ENCODE measurements at places on chromosomes 5 and 9. TPM values are rescaled to one million over a fixed set of nuclear protein-coding genes. Genes with fewer than 3 reads are reported as not detected.

NR5A1 gene
- not detected for total RNA-seq

GADD45G gene
- under 0.01 TPM for total RNA-seq

IFT74 gene
- total RNA-seq = 5.4 TPM

MARVELD2 gene
- 0.90 TPM for total RNA-seq

C9orf43 gene
- total RNA-seq = 0.39 TPM

GDNF gene
- not detected for total RNA-seq

CCDC152 gene
- 0.13 TPM for total RNA-seq

All from dermis microvascular lymphatic vessel endothelial cell (primary cell).